RWPE2 (cell line): ENCODE measurements at places on chromosomes 16 and 17.
A peak's percentile ranks its signal among the peaks of the same experiment; 100 is the strongest.

- DNase-seq, result peak; percentile 45
These were observed 48.6 kb downstream of the TNFRSF13B start for GRCh38 chr17:16923097-16923903.

- peak; percentile 98 for DNase-seq
These were observed 40.3 kb upstream of the SNN start for GRCh38 chr16:11627822-11628457.

DNA sequence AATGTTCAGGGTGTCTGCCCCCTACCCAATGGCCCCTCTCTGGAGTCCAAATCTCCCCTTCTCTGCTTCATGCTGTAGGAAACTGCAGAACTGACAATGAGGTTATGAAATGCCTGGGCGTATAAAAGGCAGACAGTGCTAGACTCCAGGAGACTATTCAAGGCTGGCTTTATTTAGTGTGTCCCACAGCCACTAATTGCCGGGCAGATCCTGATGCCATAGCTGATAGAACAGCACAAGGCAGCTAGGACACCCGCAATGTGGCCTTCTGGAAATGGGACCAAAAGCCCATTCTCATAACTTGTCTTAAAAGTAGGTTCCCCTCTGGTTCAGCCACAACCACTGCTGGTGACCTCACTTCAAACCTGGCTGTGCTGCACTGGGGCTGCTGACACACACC, 28.5 kb upstream of the CD300E start:
- no peak for DNase-seq

GRCh38 chr17:46782250-46782953, 36.1 kb downstream of the WNT3 start:
- no peak for DNase-seq

GRCh38 chr16:31395647-31396046, 2.5 kb downstream of the ITGAD start:
- DNase-seq, result no peak

DNA sequence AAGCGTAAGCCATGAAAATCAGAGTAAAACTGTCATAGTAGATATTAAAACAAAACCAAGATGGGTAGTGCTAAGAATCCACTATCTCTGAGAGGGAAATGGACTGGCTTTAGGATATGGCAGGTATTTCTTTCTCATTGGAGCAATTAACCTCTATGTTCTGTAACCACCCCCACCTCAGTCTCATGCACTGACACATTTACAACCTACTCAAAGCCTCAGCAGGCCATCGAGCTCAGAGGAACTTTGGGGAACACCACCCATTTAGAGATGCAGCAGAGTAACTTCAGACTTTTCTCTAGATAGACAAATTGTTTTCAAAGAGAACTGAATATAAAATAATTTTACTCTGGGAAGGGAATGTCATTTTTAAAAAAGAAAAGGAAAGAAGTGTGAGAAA, 615.8 kb upstream of the ZFHX3 start:
- no peak for DNase-seq

DNA sequence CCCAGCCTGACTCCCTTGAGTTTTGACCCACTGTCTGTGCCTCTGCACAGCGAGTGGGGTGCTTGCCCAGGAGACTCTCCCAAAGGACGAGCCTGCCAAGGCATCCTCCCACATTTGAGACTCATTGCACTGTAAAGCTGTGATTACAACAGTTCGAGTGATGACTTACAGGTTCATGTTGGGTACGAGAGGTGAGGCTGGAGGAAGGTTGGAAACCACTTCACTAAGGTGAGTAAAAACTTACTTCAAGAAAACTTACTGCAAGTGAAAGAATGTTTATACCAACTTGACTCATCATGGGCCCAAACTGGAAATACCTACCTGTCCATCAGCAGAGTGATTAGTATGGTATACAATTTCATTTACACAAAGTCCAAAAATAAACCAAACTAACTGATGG, 360.1 kb upstream of the CDH11 start:
- no peak for DNase-seq
